ENCODE measurements at places on chromosomes 6 and 20. TPM values are rescaled to one million over a fixed set of nuclear protein-coding genes. Genes with fewer than 3 reads are reported as not detected.

GTSF1L gene
- polyA plus RNA-seq, result 0.97 TPM

CST7 gene
- 13.3 TPM for polyA plus RNA-seq

CRIP3 gene
- polyA plus RNA-seq, result not detected

NMBR gene
- not detected for polyA plus RNA-seq

CALHM4 gene
- polyA plus RNA-seq, result not detected

WFDC10B gene
- not detected for polyA plus RNA-seq

BPIFB1 gene
- not detected for polyA plus RNA-seq

SAMD10 gene
- 7.4 TPM for polyA plus RNA-seq

SLC25A27 gene
- not detected for polyA plus RNA-seq

OPRL1 gene
- 0.77 TPM for polyA plus RNA-seq

FAM210B gene
- 27.8 TPM for polyA plus RNA-seq

EGFL8 gene
- not detected for polyA plus RNA-seq

CHMP4B gene
- 4.8 TPM for polyA plus RNA-seq

OXT gene
- polyA plus RNA-seq, result 2.2 TPM

SAPCD1 gene
- polyA plus RNA-seq, result not detected

SOX18 gene
- polyA plus RNA-seq, result not detected

C2 gene
- not detected for polyA plus RNA-seq

UBD gene
- polyA plus RNA-seq, result not detected
